ENCODE measurements at places on chromosomes 5 and 9.

GRCh38 chr9:18118268-18118667 lies 355.7 kb upstream of the ADAMTSL1 start:
- DNase-seq, result no peak

DNA sequence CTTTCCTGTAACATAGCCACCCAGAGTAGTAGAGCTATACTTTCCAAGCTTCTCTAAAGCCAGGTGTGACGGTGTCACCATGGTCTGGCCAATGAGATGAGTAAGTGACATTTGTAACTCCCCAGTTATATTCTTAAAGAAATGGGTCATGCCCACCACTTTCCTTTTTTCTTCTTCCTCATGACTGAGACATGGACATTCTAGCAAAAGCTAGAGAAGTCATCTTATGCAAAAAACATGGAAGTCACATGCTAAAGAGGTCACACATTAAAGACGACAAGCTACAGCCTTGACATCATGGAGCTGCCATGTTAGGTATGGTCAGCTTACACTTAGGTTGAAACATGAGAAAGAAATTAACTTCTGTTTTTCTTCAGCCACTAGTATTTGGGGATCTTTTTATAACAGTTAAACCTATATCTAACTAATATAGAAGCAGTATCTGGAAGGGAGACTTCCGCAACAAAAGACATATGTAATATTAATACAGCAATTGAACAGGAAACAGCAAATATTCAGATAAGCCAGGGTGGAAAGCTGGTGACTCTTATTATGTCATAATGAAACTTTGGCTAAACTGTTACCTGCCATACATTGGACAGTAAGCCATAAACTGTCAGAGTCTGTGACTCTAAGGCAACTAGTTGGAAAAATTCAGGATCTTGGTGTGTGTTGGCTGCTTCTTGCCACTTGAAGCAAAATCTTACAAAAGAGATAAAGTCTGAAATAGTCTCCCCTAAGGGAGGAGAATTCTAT lies 54.7 kb upstream of the SNX2 start:
- no peak for DNase-seq

DNA sequence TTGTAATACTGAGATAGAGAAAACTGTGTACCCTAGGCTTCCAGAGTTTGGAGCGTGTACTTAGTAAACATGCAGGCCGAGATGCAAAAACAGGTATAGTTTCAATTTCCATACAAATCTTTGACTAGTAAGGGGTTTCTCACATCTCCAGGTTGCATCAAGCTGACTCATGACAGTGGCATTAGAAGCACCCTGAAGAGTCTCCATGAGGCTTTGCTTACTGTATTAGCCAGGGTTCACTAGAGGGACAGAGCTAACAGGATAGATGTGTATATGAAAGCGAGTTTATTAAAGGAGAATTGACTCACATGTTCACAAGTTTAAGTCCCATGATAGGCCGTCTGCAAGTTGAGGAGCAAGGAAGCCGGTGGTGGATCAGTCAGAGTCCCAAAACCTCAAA lies 275.3 kb upstream of the CDH6 start:
- DNase-seq, result no peak

DNA sequence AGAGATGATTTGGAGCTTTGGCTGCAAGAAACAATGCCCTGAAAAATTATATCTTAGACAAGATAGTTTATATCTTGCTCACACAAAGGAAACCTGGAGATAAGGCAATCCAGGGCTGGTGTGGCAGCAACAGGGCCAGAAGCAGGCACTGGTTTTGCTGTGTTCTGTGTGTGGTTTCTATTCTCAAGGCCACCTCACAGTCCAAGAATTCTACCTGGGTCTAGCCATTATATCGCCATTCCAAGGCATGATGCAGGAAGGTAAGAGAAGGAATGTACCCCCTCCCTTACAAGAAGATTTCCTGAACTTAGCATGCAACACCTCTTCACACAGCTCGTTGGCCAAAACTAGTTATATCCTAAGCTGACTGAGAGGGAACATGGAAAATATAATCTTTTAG lies 74.5 kb upstream of the MEGF10 start:
- DNase-seq, result no peak

GRCh38 chr9:132409828-132410528 lies at the start of gene CFAP77:
Gene CFAP77 (plus strand): TSS chr9:132410211. CDS start chr9:132410272, 61 bp downstream.
- no peak for DNase-seq

DNA sequence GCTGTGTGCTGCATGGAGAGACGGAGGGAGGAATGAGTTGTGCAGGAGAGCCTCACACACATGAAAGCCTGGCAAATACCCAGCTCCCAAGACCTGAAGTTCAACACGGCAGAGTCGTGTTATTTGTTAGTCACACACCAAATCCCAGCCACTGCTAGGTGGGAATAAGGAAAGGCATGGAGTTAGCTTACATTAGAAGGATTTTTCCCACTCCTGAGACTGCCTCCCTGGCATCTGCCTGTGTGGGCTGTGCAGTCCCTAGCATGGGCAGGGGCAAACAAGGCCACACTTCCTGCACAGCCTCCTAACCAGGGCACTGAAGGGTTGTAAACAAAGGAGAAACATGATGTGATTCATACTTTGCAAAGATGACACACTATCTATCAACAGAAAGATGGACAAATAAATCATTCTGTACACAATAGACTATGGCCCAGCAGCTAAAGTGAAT lies 306.8 kb downstream of the SPOCK1 start:
- no peak for DNase-seq

DNA sequence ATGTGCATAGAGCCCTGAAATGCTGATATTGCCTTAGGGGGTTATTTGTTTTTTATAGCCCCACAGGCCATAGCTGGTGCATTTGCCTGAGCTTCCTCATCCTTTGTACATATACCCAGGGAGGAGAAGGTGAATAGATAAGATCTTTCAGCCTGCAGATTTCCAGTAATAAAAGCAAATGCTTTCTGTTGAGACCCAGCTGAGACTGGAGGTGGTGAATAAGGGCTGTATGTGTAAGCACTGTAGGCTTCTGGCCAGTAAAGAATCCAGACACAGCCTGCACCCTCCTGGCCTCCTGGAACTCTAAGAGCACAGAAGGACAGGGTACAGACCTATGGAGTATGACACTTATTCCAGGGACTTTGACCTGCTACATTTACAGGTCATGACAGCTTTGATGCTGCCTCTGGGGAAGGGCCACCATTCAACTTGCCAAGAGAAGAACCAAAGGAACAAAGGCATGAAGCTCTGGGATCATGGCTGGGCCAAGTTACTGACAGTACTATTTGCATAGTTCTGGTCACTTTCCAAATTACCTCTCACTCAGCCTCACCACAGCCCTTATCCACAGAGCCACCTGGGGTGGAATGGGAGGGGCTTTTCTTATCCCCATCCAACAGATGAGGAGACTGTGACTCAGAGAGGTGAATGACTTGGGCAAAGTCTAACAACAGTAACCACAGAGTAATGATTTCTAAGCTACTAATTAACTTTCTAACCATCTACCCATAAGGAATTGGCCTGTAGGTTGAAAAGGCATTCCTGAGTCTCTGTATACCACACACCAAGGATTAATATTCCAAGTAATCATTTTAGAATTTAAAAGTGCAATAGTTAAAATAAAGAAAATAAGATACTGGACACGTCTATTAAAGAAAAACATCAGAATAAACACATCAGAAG lies 604.5 kb upstream of the KLF4 start:
- no peak for DNase-seq

DNA sequence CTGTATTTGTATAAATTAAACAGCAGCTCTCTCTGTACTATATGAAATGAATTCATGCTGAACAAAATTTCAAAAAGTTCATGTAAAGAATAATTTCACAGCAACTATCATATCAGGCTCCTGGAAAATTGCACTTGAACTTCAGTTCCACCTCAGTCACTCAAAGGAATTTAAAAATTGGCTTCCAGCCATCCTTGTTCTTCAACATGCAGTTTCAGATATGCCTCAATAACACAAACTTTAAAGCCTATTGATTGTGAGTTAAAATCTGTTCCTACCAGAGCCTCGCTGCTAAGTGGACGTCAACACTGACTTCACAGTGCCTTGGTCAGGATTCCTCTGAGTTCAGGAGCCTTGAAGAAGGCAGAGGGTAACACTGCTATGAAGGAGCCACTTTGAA lies 418.7 kb upstream of the WWC1 start:
- no peak for DNase-seq

GRCh38 chr5:68746643-68747420 lies 347.0 kb upstream of the SLC30A5 start:
- DNase-seq, result no peak

GRCh38 chr5:135340568-135340967 lies 58.5 kb downstream of the MACROH2A1 start:
- DNase-seq, result no peak

- DNase-seq, result no peak
These were observed 29.0 kb downstream of the ANGPTL2 start for GRCh38 chr9:127093319-127094020.

DNA sequence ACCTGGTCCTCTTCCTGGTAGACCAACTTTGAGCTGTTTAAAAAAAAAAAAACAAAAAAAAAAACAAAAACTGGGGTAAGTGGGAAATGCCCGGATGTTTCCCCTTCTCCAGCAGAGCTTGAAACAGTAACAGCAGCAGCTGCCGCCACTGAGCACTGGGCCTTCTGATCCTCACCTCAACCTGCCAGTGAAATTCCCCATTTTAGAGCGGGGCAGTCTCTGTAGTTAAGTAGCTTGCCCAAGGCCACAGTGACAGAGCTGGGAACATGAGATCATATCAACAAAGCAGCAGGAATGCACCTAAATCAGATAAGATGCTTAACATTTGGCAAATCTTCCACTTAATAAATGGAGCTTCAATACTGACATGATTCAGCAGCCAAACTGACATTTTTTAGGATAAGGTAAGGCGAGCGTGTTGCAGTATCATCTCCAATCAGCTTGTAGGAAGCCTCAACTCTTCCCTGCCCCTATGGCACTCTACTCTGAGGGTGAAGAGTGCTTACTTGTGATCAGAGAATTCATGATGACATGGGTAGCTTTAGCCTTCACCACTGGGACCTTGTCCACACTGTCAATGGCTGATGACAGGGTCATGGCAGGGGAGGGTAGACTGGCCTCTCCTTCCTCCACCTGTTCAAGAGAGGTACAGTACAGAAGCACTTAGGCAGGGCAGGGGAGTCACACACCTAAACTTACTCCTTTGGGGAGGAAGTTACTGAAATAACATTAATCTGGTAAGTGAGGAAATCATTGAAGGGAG lies 9.3 kb downstream of the KIAA1191 start:
- no peak for DNase-seq

GRCh38 chr9:2024888-2025782 lies 10.0 kb downstream of the SMARCA2 start:
- DNase-seq, result no peak

DNA sequence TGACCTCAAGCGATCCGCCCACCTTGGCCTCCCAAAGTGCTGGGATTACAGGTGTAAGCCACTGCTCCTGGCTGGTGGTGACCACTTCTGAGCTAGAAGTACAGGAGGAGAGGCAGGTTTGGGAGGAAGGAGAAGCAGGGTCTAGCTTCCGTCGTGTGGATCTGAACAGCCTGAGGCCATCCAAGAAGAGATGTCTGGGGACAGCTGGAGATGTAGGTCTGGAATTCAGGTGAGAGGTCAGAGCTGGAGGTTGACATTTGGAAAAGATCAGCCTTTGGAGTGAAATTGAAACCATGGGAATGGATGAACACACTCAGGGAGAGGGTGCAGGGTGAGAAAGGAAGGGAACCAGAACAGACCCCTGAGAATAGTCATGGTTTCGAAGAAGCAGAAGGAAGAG lies 33.2 kb upstream of the GGTA1 start:
- DNase-seq, result no peak

DNA sequence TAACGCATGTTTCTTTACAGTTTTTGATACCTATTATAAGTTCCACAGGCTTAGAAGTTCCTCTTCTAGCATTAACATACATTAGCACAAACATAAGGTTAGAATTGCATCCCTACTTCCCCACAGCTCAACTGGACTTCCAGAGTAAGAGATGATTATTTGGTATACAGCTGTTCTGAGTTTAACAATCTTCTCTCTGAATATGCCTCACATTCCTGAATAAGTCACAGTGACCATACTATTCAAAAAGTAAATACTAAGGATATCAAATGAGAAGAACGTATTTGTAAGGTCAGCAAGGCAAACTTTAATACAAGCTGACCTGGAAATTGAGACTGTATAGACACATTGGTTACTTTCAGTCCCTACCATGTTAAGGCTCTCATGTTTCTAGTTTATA lies 21.3 kb downstream of the NR6A1 start:
- DNase-seq, result no peak

DNA sequence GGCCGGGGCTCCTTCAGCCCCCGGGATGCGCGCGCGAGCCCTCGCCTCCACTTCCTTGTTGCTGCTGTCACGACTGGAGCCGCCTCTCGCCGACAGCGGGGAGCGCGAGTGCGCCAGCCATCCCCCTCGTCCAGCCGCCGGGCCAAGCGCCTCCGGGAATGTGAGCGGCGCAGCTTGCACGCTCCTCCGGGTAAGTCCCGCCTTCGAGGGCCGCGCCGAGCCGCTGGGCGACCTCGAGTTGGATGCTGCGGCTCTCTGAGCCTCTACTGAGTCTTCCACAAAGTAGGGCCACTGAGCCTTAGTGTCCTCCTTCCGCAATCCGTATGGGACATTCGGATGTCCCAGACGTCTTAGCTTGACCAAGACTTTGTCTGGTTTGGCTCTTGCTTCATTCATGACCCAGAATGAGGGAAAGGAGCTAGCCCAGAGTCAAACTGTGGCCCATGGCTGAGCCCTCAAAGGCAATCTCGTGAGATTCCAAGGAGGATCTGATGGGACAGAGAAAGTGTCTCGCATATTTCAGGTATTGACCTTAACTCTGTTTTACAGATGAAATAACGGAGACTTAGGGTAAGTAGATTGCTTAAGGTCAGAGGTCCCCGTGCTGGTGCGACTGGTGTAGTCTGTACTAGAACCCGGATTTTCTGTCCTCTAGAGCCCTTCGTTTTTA lies 586 bp downstream of the HMGXB3 start:
- DNase-seq, result no peak

DNA sequence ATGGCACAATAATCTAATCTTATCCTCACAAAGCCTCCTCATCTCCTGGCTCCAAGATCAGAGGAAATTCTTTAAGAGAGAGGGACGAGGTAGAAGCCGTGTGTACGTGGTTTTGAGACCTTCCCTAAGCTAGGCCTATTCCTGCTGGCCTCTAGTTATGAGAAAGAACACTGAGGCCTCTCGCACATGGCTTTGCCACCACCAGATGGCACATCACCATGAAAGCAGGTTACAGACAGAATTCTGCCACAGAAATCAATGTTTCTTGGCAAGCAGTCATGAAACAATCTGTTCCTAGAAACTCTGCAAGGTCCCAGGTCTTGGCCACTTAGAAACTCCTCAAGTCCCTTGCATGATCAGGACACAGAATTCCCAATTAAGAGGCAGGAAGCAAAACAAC lies 268.2 kb upstream of the TAS2R1 start:
- DNase-seq, result peak; percentile 66

- DNase-seq, result no peak
These were observed 14.7 kb downstream of the BRD8 start for GRCh38 chr5:138163721-138164120.

- no peak for DNase-seq
These were observed 31.5 kb downstream of the SLC22A4 start for GRCh38 chr5:132325691-132326090.

GRCh38 chr5:10421896-10422691 lies 19.6 kb upstream of the ROPN1L start:
- DNase-seq, result no peak

Measured in NCI-H2081 (cell line).